Panc1 (cell line): ENCODE measurements at places on chromosomes 16 and 17.

DNA sequence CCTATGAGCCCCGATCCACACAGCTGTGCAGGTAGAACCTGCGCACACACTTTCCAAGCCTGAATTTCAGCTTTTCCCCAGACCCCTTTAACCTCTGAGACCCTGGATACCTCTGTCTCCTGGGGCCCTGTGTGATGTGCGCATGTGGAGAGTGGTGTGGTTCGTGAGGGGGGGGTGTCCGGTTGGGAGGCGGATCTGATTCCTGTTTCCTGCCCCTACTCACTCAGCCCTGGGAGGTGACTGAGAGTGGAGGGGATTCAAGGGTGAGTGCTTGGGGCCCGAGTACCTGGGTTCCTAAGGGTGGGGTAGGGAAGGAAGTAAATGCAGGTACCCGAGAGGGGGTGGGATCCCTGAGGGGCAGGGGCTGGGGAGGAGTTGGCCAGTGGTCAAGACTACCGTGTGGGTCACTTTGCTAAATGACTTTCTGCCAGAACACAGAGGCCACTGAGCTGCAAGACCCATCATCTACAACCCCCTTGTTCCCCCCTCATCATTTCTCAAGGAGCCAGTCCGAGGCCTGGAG, 621 bp downstream of the ARHGEF15 start:
- DNase-seq, result no peak
- no peak overlapping the region for H3K4me3 ChIP-seq
- no peaks in the 10 kb centered on the region for H3K27me3 ChIP-seq
- H3K4me1 ChIP-seq, result no peaks in the 10 kb centered on the region

GRCh38 chr17:5837055-5837491, 233.1 kb upstream of the WSCD1 start:
- H3K4me3 ChIP-seq, result no peak overlapping the region
- H3K36me3 ChIP-seq, result no peaks in the 10 kb centered on the region
- no peaks in the 10 kb centered on the region for H3K27me3 ChIP-seq
- peaks cover 6% of the 10 kb centered on the region; the same call in 1 of the 2 replicates for H3K4me1 ChIP-seq

GRCh38 chr17:17532991-17533390, 36.8 kb upstream of the RASD1 start:
- no peak overlapping the region for H3K4me3 ChIP-seq
- no peak for DNase-seq

GRCh38 chr17:12940699-12941098, 77.1 kb downstream of the ELAC2 start:
- DNase-seq, result no peak
- no peak overlapping the region for H3K27ac ChIP-seq
- no peaks in the 10 kb centered on the region for H3K36me3 ChIP-seq
- no peaks in the 10 kb centered on the region for H3K27me3 ChIP-seq
- H3K4me3 ChIP-seq, result no peak overlapping the region

GRCh38 chr16:23362460-23363317, 60.6 kb downstream of the SCNN1B start:
- H3K27me3 ChIP-seq, result no peaks in the 10 kb centered on the region
- no peak overlapping the region for H3K4me3 ChIP-seq
- DNase-seq, result no peak
- H3K27ac ChIP-seq, result peak overlapping the region; percentile 72
- H3K4me1 ChIP-seq, result peaks cover 18% of the 10 kb centered on the region
- H3K36me3 ChIP-seq, result no peaks in the 10 kb centered on the region

GRCh38 chr17:80372922-80373570, 41.9 kb upstream of the ENDOV start:
- no peak overlapping the region for H3K4me3 ChIP-seq
- H3K27me3 ChIP-seq, result no peaks in the 10 kb centered on the region
- no peak for DNase-seq
- peaks cover 75% of the 10 kb centered on the region for H3K36me3 ChIP-seq
- no peaks in the 10 kb centered on the region for H3K4me1 ChIP-seq

- peaks cover 69% of the 10 kb centered on the region for H3K4me1 ChIP-seq
- peak overlapping the region; percentile 83 for H3K27ac ChIP-seq
- H3K36me3 ChIP-seq, result no peaks in the 10 kb centered on the region
- no peak overlapping the region for H3K4me3 ChIP-seq
- no peaks in the 10 kb centered on the region for H3K27me3 ChIP-seq
Measured at GRCh38 chr17:31598399-31598782, 206.9 kb downstream of the RAB11FIP4 start.

DNA sequence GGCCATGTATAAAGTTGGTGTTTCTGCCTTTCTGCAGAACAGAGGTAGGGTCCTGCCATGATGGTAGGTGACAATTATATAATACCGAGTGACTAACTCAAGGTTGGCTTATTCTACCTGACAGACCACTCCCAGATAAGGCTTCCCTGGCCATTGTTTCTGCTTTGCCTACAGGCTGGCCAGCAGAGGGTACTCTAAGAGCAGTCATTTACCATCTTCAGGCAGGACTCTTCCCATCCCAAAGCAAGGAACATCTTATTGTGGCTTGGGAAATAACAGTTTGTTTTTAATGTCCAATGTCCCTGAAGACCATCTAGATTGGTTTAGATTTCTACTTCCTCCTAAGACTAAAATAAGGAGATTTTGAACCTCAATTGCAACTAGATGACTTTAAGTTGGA, 74.1 kb downstream of the SNX11 start:
- no peak overlapping the region for H3K27ac ChIP-seq
- peaks cover 13% of the 10 kb centered on the region for H3K27me3 ChIP-seq
- H3K4me1 ChIP-seq, result no peaks in the 10 kb centered on the region

DNA sequence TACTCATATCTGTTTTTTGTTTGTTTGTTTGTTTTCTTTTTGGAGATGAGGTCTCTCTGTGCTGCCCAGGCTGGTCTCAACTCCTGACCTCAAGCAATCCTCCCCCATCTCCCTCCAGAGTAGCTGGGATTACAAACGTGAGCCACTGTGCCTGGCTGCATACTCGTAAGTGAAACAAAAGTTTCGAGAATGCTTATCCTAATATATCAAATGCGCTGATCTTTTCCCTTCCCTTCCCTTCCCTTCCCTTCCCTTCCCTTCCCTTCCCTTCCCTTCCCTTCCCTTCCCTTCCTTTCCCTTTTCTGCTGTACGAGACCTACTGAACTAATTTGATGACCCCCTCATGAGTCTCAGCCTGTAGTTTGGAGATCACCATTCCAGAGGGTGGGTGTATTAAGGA, 122.1 kb downstream of the RGS9 start:
- no peaks in the 10 kb centered on the region for H3K36me3 ChIP-seq
- H3K4me1 ChIP-seq, result no peaks in the 10 kb centered on the region
- H3K27ac ChIP-seq, result no peak overlapping the region

GRCh38 chr17:50222922-50223321, 21.5 kb upstream of the COL1A1 start:
- no peaks in the 10 kb centered on the region for H3K36me3 ChIP-seq
- H3K27me3 ChIP-seq, result no peaks in the 10 kb centered on the region
- H3K27ac ChIP-seq, result no peak overlapping the region
- no peak for DNase-seq

DNA sequence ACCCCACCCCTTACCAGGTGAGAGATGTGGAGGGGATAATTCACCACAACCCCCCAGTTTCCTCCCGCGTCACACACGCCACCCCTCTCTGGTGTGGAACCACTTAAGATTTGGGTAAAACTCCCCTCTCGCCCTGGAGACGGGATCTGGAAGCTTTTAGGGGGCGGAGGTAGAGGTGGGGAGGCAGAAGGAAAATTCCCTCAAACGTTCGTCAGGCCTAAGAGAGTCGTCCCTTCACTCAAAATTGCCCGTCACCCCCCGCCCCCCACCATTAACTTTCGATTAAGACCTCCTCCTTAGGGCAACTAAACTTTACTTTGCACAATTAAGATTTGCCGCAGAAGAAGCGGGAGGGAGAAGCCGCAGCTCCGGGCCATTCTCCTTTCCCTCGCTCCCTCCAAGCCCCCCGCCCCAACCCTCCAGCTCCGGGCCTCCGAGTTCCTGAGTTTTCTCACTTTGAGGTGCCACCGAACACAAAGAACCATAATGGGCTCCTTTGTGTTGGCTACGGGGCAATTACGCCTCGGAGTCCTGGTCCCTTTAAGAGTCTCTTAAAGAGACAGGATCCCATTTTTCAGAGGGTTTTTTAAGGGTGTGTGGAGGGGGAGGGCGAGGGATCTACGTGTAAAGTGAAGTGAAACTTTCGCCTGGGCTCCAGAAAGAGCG, 985 bp upstream of the FZD2 start:
- no peak for DNase-seq
- H3K4me3 ChIP-seq, result peak overlapping the region; percentile 59
- H3K27me3 ChIP-seq, result no peaks in the 10 kb centered on the region
